ENCODE measurements at places on chromosomes 1 and 21. TPM values are rescaled to one million over a fixed set of nuclear protein-coding genes. Genes with fewer than 3 reads are reported as not detected.

Gene LORICRIN
- total RNA-seq: not detected

DNA sequence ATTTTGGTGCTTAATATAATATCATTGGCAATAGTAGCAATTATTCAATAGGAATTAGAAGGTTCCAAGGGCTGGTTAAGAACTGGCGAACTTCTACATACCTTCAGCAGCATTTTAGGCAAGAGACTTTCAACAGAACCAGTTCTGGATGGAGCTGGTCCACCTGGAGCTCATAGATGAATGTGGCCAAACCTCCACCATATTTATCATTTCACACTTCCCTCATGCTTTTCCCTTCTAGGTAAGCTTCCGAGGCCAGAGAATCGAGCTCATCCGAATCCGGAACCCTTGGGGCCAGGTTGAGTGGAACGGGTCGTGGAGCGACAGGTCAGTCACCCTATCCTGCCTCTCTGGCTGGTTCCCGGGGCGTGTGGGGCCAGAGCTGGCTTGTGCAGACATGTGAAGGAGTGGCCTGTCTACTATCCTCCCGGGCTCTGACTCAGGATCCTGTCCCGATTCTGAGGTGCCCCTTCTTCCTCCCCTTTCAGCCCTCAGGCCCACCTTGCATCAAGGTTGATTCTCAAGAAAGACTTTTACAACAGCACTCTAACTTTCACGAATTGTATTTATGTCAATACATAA, 24.7 kb downstream of the CAPN9 start:
- DNase-seq: no peak

DNA sequence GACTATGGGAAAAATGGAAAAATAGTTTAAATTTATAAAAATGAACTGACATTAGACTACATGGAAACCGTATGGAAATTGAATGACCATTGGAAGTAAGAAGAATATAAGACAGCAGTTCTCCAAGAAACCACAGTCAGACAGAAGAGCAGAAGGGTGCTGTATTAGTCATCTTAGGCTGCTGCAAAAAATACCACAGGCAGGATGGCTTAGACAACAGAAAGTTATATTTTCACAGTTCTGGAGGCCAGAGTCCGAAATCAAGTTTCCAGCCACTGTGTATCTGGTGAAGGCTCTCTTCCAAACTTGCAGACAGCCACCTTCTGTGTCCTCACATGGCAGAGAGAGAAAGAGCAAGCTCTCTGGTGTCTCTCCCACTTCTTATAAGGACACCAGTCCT, 175.2 kb downstream of the DSCAM start:
- no peak for DNase-seq

DNA sequence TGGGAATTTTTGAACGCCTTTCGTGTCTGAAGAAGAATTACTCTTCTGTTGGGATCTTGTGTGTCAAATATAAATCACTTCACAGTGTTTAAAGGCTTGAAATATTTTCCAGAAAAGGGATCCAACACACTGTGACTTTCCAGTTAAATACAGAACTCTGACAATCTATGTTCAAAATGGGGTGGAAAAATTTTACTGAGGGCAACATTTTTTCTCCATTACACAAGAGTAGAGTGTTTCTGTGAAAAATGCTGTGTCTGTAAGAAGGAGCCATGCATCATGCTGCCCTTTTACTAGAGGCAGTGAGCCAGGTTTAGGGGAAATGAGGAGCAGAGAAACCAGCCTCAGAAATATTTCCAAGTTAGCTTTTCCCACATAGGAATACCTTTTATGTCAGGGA, 86.5 kb downstream of the VPS13D start:
- DNase-seq: no peak

DNA sequence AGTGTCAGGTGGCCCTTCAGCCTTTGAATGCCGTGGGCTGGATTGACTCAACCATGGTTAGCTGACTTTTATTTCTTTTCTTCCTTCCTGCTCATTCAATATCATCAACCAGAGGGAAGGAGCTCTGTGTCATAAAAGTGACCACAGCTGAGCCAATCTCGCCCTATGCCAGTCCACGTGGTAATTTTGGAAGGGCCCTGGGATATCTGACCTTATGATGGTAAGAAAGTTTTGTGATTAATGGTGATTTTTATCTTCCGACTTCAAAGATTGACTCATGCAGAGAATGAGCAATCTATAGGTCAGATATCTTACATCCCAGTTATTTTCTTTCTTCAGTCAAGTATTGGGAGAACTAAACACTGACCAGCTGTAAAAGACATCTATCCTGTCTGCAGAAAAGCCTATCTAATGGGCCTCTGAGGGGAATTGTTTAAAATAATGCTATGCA, 170.3 kb downstream of the ZC3H11B start:
- no peak for DNase-seq

GRCh38 chr1:37822906-37823815, 15.2 kb upstream of the YRDC start:
- no peak for DNase-seq

DNA sequence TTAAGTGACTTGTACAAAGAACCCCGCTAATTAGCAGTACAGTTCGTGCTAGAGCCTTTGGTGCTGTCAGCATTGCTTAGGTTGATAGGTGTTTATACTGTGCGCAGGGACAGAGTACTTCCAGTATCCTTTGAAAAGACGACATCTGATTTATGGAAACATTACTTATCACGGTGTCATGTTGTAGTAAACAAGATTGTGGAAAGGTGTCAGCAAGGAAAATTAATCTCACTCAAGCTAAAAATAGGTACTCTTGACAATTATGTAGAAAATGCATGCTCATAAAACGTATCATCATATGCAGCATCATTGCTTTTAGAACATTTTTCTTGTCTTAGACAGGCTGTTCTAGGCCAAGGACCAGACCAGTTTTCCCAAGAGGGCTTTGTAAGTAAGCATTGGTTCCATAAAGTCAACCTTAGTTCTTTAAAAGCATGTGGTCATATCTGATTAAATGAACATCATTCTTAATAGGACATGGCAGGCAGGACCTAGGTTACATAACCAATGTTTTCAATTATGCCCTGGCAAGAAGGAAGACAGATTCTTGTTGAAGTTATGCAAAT, 33.0 kb downstream of the SH3BGR start:
- no peak for DNase-seq

DNA sequence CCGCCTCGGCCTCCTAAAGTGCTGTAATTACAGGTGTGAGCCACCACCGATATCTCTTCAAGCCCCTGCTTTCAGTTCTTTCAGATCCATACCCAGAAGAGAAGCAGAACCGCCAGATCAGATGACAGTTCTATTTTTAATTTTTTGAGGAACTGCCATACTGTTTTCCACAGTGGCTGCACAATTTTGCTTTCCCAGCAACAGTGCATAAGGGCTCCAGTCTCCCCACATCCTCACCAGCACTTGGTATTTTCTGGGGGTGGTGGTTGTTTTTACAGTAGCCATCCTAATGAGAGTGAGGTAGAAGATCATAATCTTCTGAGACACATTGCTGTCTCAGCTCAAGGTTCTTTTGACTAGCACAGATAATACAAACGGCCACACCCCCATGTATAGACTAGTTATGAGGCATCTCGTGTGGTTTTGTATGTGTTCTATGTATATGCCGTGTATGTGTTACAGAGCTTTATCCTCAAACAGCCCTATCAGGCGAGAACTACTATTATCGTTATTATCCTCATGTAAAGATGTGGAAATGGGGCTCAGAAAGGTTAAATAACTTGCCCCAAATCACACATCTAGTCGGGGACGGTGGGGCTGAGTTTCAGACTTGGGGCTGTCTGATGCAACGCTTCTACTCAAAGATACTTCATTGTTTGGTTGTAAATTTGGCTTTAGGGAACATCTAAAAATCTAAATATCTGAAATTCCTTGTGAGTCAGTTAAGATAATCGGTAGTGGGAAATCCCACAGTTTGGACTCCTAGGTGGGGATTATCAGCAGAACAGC, 12.0 kb downstream of the FHAD1 start:
- DNase-seq: no peak

Gene GJA8
- total RNA-seq: not detected

DNA sequence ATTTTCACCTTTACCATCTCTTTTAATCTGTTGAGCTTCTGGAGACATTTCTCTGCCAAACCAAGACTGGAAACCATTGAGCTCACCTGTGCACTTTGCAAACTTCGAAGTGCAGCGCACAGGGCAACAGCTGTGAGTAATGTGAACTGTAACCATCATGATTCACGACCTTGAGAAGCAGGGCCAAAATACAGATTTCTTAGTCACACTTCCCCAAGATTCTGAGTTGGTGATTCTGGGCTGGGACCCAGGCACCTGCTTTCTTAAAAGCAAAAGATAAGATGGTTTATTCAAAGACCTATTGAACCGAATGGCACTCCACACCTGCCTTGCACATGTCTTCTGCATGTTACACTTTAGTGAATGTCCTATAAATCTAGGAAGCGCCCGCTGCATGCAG, 10.2 kb downstream of the AGTRAP start:
- DNase-seq: no peak

Gene CNR2
- not detected for total RNA-seq

GRCh38 chr1:55420026-55420425, 204.9 kb upstream of the USP24 start:
- no peak for DNase-seq

GRCh38 chr1:64097859-64098258, 105.6 kb upstream of the UBE2U start:
- DNase-seq: no peak

Gene CLCA4
- total RNA-seq: not detected

DNA sequence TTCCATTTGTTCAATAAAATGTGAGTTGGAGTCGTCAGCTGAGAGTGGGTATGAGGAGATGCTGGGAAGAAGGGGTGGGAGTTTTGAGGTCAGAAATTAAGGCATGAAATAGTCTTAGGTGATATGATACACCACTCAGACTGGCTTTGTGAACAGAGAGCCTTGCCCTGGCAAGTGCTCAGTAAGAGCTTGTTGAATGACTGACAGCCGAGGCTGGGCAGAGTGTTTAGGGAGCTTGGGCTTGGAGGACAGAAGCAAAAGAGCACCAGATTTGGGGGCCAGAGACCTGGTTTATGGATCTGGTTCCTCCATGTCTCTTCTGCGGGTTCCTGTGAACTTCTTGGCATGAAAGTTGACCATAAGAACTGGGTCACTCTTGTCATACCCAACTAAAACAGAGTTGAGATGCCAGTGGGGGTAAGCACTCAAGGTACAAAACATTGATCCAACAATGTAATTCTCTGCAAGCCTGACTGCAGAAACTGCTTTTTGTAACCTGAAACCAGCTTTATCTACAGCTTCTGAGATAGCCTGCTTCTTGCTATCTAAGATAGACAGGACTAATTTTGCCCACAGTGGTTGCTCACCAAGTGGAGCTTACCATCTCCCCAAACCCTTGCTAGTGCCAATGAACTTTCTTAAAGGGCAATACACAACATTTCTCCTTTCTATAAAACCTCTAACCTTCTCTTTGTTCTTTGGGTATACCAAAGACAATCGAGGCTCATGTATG, 126.4 kb downstream of the TENT5C start:
- no peak for DNase-seq

Gene CHAF1B
- total RNA-seq: 19.3 TPM

Gene DMRTA2
- 0.11 TPM for total RNA-seq

- DNase-seq: no peak
These were observed 1.4 kb downstream of the WDTC1 start for GRCh38 chr1:27235827-27236226.
